CD4-positive, alpha-beta T cell treated with Interleukin-15 for 1 hour (primary cell): ENCODE measurements at places on chromosomes 1 and 21.

- DNase-seq = no peak
These were observed 23.2 kb downstream of the CD1D start for GRCh38 chr1:158203693-158204457.

GRCh38 chr1:22838965-22839364, 128.3 kb downstream of the EPHB2 start:
- DNase-seq = no peak

- no peak for DNase-seq
These were observed 48.7 kb upstream of the PCP4 start for GRCh38 chr21:39818557-39818956.

- no peak for DNase-seq
These were observed 103.6 kb downstream of the GALNT2 start for GRCh38 chr1:230170622-230171021.

- DNase-seq = no peak
These were observed 91.8 kb downstream of the TRIM11 start for GRCh38 chr1:228314658-228315483.

GRCh38 chr1:24938276-24938675, 8.2 kb upstream of the RUNX3 start:
- no peak for DNase-seq

GRCh38 chr1:94236630-94237290, 624 bp downstream of the ARHGAP29 start:
- DNase-seq = no peak

- no peak for DNase-seq
These were observed 52.1 kb upstream of the LAPTM5 start for GRCh38 chr1:30809514-30810263.

- no peak for DNase-seq
These were observed 122.3 kb downstream of the ESRRG start for GRCh38 chr1:216600730-216601609.

DNA sequence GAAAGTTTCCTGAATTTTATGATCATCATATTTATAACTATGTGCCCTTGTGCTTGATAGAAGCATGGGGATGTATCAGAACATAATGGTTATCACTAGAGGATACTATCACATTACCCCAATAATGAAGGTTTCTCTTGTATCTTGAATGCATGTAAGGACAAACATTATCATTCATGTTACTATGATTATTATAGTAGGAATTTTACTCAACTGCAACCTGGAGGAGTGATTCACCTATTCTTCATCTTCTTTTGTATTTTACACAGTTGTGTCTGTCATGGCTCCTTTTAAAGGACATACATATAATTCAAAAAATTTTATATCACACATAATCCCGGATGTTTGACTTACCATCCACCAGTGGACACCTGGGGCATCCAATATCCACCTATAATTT, 143.8 kb upstream of the TMPRSS15 start:
- DNase-seq = no peak
